GM06990 (cell line): ENCODE measurements at places on chromosomes 1 and 21.

DNA sequence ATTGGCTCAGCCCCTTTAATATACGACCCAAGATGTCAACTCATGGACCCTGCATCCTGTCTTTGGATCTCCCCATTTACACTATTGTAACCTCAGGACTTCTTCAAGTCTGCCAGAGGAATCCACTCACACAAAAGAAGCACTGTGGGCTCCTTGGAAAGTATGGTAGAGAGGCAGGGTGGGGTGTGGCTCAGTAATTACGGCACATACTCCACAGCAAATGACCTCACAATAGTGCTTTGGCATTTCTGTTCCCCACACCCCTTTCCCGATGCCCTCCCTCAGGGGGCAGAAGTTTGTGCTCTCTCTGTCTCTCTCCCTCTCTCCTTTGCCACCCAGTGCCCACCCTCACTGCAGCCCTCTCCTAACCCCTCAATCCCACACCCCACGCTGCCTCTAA lies 27.8 kb upstream of the IFNAR2 start:
- no peak for DNase-seq

GRCh38 chr1:194473766-194474165 lies 1287.4 kb upstream of the B3GALT2 start:
- DNase-seq, result no peak

DNA sequence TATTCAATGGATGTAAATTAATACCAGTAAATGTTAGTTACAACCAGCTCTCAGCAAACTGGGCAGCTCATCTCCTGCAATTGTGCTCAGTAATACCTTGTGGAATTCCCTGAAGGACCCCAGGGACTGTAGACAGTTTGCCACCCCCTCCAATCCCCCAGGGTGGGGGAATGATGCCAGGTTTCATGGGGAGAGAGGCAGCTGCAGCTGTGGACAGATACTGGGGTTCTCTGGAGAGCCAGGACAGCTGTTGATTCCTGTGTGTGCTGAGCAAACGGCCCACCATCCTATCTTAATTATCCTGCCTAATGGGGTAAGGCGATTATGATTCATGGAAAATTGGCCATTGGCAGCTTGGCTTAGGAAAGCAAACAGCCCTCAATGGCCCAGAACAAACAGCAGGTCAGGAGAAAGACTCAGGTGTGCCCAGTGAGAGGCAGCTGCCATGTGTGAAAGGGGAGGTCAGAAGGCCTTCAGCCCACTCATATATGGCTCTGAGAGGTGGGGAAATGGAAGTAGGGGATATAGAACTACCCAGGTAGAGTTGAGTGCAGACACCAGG lies 148.9 kb upstream of the CTTNBP2NL start:
- no peak for DNase-seq

GRCh38 chr21:39511102-39511501 lies 59.3 kb downstream of the SH3BGR start:
- no peak for DNase-seq

GRCh38 chr1:3472906-3473305 lies 18.4 kb downstream of the ARHGEF16 start:
- no peak for DNase-seq
